Esophagus muscularis mucosa (tissue), 4 donors: ENCODE measurements at places on chromosomes 12 and 14. TPM values are rescaled to one million over a fixed set of nuclear protein-coding genes. Genes with fewer than 3 reads are reported as not detected.

- H3K27me3 ChIP-seq, result no peaks in the 10 kb centered on the region
- H3K4me1 ChIP-seq, result peaks cover 53% of the 10 kb centered on the region
- peaks cover 9% of the 10 kb centered on the region for H3K36me3 ChIP-seq
- peak overlapping the region; percentile 68 for H3K27ac ChIP-seq
- DNase-seq, result no peak
These were observed 3.8 kb downstream of the RAPGEF3 start for GRCh38 chr12:47754881-47755280.

The RHOF gene
- total RNA-seq, result 23.2 TPM

GRCh38 chr12:131897276-131897675, 2.9 kb downstream of the ULK1 start:
- H3K4me1 ChIP-seq, result peaks cover 67% of the 10 kb centered on the region
- no peaks in the 10 kb centered on the region for H3K27me3 ChIP-seq
- DNase-seq, result no peak
- peak overlapping the region; percentile 67 for H3K4me3 ChIP-seq
- H3K36me3 ChIP-seq, result peaks cover 9% of the 10 kb centered on the region

The ADCY4 gene
- 21.5 TPM for total RNA-seq

DNA sequence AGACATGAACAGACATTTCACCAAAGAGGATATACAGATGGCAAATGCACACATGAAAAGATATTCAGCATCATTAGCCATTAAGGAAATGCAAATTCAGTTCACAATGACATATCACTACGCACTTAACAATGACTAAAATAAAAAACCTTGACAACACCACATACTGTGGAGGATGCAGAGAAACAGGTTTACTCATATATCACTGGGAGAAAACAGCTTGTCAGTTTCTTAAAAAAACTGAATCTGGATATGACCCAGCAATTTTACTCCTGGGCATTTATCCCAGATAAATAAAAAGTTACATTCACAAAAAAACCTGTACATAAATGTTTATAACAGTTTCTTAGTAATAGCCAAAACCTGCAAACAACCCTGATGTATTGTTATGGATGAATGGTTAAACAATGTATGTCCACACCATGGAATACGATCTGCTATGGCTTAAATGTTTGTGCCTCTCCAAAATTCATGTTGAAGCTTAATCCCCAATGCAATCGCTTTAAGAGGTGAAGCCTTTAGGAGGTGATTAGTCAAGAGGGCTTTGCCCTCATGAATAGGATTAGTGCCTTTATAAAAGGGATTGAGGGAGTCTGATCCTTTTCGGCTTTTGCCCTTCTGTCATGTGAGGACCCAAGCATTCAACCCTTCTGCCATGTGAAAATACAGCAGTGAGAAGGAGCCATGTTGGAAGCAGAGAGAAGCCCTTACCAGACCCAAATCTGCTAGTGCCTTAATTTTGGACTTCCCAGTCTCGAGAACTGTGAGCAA, 36.0 kb upstream of the PPP4R3A start:
- no peak overlapping the region for H3K27ac ChIP-seq
- no peak for DNase-seq
- H3K4me1 ChIP-seq, result no peaks in the 10 kb centered on the region

DNA sequence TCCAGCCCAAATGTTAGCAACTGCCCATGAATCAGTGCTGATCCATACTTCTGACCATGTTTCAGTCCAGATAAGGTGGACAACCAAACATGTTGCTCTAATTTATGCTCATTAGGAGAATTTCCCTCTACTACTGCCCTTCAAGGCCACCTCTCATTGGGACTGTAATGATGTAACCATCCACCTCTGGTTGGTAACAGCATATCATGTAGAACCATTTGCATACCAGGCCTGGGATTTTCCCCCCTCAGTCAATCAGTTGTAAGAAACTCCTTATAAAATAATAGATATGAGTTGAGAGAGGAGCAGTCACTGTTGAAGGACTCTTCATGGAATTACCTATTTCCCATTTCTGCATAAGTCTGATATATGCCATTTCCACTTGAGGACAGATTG, 17.8 kb upstream of the YAF2 start:
- DNase-seq, result no peak
- no peaks in the 10 kb centered on the region for H3K27me3 ChIP-seq
- H3K27ac ChIP-seq, result no peak overlapping the region
- no peaks in the 10 kb centered on the region for H3K36me3 ChIP-seq
- H3K4me1 ChIP-seq, result no peaks in the 10 kb centered on the region

DNA sequence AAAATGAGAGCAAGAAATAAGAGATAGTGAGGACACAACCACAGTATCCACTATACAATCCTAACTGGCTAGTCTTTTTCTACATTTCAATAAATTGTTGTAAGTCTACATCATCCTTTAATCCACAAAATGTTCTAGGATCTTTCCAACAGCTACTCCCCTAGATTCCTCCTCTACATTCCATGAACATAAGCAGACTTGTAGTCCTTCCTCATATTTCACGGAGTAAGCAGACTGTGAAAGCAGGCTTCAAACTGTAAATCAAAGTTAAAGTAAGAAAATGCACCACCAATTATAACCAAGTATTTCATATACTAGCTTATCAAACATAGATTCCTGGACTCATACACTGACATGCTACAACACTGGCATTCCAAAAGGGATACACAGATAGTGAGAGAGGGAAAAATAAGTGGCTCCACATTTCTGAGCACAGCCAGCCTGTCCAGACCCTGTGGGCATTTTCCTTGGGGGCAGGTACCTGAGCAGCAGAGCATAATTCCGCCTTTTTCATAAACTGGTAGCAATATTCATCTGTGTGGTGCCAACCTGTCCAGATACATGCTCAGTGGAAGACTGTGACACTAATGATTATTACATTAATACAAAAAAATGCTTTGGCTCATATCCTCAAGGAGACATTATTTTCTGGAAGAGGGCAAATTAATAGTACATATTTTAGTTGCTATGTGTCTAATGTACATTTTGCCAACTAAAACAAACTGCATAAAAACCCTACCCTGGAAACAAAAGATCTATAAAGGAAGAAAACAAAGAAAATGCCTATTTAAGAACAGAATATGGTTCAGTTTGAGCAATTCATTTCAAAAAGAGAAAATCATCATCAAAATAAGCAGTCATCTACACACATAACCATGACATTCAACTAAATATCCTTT, 113.3 kb upstream of the FSCB start:
- no peak for DNase-seq
- no peak overlapping the region for H3K27ac ChIP-seq

The TMEM117 gene
- 12.7 TPM for total RNA-seq

GRCh38 chr12:125330645-125331341, 265.6 kb downstream of the AACS start:
- no peaks in the 10 kb centered on the region for H3K36me3 ChIP-seq
- peaks cover 70% of the 10 kb centered on the region for H3K27me3 ChIP-seq
- H3K4me3 ChIP-seq, result peak overlapping the region; percentile 42
- peaks cover 9% of the 10 kb centered on the region for H3K4me1 ChIP-seq
- H3K27ac ChIP-seq, result no peak overlapping the region

GRCh38 chr12:19161216-19161615, 31.7 kb downstream of the PLEKHA5 start:
- no peak for DNase-seq
- H3K27ac ChIP-seq, result no peak overlapping the region
- no peak overlapping the region for H3K4me3 ChIP-seq

The OR4K5 gene
- not detected for total RNA-seq

The CCDC184 gene
- total RNA-seq, result 0.66 TPM

The ACRBP gene
- 6.2 TPM for total RNA-seq

DNA sequence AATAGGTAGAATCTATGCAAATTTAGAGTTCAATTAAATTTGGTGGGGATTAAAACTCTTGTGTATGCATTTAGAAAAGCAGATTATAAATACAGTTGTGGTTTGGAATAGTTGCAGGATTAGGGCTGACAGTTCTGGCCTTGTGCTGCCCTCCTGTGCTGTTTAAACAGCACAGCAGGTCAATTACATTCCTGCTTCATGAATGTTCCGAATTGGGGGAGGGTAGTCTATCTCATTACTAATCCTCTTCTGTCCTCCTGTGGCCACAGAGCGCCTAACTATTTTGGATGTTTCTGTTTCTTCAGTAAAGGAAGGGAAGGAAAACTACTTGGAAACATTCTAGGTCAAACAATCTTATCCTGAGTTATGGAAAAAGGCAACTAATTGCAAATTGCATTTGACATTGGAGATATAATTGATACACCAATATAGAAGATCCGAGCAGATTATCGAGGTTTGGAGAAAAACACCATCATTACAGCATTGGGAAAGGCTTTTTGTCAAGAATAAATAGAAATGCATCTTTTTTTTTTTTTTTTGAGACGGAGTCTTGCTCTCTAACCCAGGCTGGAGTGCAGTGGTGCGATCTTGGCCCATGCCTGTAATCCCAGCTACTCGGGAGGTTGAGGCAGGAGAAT, 8.7 kb upstream of the GPR19 start:
- DNase-seq, result no peak
- no peaks in the 10 kb centered on the region for H3K4me1 ChIP-seq
- H3K27ac ChIP-seq, result no peak overlapping the region
- no peaks in the 10 kb centered on the region for H3K27me3 ChIP-seq
- no peaks in the 10 kb centered on the region for H3K36me3 ChIP-seq

The SERPINA12 gene
- not detected for total RNA-seq

- peaks cover 22% of the 10 kb centered on the region for H3K36me3 ChIP-seq
- peaks cover 100% of the 10 kb centered on the region for H3K4me1 ChIP-seq
- no peak overlapping the region for H3K4me3 ChIP-seq
- no peaks in the 10 kb centered on the region for H3K27me3 ChIP-seq
- peak overlapping the region; percentile 81 for H3K27ac ChIP-seq
- no peak for DNase-seq
These were observed 117.7 kb downstream of the GPR135 start for GRCh38 chr14:59347511-59347900.

DNA sequence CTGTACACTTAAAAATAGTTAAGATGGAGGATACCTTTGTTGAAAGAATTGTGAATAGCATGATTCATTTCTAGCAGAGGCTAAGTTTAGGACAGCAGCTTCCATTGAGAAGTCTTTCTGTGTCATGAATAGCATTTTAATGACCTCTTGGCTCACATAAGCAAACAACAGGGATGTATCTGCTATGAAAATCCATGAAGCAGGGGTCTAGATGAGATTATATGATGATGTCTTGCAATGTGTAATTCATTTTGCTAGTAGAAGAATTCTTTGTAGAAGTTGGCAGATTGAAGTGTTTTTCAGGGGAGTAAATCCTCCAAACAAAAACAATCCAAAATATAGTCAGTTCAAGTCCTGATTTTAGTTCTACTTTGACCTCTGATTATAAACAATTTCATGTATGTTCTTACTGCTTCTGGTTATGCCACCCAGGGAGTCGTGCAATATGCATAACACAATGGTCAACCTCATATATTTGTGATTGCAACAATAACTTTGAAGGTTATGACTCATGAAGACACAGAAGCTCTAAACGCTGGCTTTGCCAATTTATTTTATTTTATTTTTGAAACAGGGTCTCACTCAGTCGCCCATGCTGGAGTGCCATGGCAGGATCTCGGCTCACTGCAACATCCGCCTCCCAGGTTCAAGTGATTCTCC, 6.9 kb upstream of the RD3L start:
- H3K27me3 ChIP-seq, result no peaks in the 10 kb centered on the region
- H3K4me1 ChIP-seq, result no peaks in the 10 kb centered on the region
- DNase-seq, result no peak
- H3K36me3 ChIP-seq, result no peaks in the 10 kb centered on the region
- no peak overlapping the region for H3K4me3 ChIP-seq
- H3K27ac ChIP-seq, result no peak overlapping the region
